PC-9 (cell line): ENCODE measurements at places on chromosomes 2 and 18.

GRCh38 chr18:75074196-75075015 lies 134.5 kb downstream of the PTGR3 start:
- no peak for DNase-seq

DNA sequence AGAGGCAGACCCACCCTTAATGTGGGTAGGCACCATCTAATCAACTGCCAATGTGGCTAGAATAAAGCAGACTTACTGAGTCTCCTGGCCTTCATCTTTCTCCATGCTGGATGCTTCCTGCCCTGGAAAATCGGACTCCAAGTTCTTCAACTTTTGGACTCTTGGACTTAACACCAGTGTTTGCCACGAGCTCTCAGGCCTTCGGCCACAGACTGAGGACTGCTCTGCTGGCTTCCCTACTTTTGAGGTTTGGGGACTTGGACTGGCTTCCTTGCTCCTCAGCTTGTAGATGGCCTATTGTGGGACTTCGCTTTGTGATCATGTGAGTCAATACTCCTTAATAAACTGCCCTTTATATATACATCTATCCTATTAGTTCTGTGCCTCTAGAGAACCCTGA lies 21.9 kb downstream of the ST8SIA5 start:
- no peak for DNase-seq

DNA sequence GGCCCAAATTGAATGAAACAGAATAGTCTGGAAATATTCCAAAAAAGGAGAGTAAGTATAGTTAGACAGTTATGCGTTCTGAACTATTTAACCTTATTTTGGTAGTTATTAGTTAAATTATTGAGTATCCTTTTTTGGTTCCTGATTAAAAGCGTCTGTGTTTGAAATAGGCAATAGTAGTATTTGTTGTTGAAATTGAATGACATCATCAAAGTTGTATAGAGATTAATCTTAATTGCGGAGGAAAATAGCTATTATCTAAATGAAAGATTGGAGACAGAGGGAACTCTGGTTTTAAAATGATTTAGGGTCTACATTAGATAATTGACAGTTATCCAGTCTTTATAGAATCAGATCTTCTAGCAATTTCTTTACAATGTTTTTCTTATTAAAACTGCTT lies 115.8 kb downstream of the BIRC6 start:
- no peak for DNase-seq

GRCh38 chr2:98164256-98164655 lies 77.3 kb downstream of the VWA3B start:
- no peak for DNase-seq
